ENCODE measurements at places on chromosomes 3 and 15.

DNA sequence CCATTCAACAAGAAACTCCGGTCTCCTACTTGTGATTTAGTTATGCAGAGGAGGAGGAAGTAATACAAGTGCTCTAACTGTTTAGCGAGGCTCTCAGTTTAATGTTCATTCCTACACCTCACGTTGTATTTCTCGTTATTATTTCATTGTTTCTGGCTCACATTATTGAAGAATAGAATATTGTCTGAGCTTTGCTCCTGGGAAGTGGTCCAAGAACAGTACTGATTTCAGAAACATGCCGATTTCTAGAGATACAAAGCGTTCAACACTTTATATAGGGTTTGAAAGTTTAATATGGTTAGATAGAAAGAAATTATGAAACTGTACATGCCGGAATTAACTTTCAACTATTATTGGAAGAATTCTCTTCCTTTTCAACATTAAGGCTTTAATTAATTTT is 1145.5 kb downstream of the TBL1XR1 start:
- DNase-seq, result no peak

DNA sequence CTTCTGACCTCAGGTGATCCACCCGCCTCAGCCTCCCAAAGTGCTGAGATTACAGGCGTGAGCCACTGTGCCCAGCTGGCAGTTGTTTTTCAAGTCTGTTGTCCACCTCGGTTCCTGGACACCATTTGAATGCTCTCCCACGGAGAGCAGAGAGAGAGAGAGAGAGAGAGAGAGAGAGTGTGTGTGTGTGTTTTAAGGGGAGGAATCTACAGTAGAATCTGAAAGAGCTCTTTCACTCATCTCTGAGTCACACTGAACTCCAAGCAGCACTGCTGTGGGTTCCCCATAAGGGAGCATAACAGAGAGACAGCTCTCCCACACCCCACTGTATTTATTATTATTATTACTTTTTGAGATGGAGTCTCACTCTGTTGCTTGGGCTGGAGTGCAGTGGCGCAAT is 156.6 kb downstream of the RPLP1 start:
- no peak for DNase-seq

DNA sequence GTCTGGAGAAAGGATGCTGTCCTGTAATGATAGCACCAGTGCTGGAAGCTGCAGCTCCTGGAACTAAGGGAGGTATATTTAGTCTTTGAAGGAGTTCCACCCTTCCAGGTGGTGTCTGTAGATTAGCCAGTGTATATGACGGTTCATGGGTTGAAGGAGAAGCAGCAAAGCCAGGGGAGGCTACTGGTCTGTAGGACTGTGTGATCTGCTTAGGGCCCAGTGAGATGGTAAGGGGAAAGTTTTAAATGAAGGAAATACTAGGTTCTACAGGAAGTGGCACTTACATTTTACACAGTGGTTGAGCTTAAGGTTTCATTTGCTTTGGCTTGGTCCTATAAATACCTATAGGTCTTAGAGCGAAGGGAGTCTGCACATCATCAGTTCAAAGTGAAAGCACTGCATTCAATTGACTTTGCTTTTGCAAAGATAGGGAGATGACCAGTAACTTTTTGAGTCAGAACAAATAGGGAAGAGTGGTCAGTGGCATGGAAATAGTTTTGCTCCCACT is 5.6 kb downstream of the SLC25A38 start:
- DNase-seq, result no peak

- no peak for DNase-seq
These were observed 222.0 kb downstream of the STT3B start for GRCh38 chr3:31754575-31755278.

DNA sequence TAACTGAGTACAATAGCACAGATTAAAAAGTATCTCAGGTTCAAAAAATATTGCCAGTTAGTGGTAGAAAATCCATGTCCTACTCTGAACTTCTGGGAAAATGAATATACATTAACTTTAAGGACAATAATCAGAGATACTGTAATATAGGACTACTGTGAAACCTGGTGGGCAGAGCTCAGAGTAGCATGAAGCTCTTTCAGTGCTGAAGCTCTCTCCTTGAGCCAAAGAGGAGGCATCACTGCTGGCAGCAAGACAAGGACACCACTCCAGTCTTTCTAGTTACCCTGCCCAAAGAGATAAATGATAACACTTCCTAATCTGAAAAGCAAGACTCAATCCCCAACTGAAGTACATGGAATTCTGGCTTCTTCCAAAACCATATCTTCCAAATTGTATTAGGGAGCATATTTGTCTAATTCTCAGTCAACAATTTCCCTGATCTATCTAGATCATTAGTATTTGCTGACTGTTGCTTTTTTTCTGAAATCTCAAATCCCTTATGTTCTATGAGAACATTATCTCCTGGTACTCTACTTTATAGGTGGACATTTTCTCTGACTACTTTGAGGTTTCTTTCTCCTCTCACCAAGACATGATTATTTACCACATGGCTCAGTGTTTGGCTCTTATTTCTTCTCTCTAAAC is 55.9 kb downstream of the CLDN1 start:
- no peak for DNase-seq

DNA sequence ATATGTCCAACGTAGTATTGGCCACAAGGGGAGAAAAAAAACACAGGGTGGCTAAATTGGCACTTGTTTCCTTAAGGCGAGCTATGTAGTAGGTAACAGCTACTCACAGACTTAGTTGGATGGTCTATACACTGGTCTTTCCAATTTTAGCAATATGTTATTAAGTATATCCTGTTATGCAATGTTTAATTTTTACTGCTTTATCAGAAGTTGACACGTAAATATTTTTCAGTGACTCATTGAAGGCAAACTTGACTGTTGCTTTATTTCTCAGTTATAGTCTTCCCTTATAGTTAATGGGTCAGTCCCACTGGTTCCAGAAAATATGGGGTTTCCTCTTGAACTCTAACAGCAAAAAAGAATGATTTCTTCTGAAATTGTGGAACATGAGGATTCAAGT is 46.5 kb downstream of the ADPGK start:
- no peak for DNase-seq

DNA sequence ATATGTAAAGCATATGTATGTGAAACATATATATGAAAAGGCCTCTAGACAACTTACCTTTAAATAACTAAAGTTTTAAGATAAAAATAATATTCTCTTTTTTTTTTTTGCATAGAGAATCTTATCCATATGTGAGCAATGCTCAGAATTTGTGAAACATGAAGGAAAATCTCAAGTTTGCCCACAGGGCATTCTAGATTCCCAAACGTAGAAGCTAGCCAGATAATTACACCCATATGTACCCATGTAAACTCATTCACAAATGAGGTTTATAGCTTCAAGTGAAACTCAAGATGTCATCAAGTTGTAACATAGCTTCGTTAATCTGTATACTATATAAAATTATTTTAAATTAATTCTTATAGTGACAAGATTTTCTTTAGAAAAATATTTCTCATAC is 537.3 kb upstream of the NR2F2 start:
- no peak for DNase-seq

DNA sequence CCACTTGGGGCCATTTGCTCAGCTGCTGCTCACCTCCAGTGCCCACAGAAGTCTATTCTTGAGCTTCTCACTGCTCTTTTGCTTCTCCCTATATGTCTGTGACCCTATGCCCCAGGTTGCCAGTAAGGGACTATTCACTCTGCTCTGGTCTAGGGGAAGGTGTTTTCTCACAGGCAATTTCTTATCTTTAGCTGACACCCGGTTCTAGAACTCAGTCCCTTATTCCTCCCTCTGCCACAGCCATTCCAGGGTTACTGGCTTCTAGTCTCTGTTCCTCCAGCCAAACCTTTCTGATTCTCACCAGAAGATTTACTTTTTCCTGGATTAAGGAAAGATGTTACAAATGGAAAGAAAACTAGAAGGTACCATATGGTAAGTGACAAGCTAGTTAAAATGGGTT is 574.0 kb downstream of the NTRK3 start:
- DNase-seq, result no peak
